ENCODE measurements at places on chromosomes 2 and 18. TPM values are rescaled to one million over a fixed set of nuclear protein-coding genes. Genes with fewer than 3 reads are reported as not detected.
A peak's percentile ranks its signal among the peaks of the same experiment; 100 is the strongest.

DNA sequence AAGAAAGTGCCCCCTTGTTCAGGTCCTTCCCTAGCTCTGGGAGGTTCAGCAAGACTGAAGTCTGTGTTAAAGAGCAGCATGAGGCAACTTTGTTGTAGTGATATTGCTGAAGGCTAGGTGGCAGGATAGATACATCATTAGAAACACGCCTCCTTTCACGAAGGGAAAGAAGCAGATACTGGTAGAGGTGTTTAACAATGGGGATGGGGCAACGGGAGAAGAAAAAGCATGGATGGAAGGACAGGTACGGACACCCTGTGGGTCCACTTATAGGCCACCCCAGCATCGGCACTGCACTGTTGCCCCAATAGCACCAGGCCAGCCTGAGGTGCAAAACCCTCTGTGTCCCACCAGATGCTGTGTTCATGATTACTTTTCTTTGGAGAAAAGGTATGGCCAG, 3.5 kb upstream of the IGFBP5 start:
- no peak for DNase-seq

DNA sequence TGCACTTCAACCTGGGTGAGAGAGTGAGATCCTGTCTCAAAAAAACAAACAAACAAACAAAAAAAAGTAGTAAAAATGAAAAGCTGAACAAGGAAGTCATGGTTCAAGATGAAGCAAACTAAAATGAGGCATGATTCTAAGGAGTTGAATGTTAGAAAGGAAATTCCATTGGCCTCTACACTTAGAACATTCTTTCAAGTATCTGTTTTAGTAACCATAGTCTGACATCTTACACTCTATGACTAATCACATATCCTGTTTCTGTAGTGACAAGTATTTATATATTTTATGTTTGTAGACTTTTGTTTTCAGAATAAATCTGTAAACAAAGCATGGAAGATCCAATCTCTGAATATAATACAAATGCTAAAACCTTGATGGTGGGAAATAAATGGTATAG, 164.1 kb downstream of the KIAA1328 start:
- no peak for DNase-seq

Gene SATB2
- total RNA-seq, result 8.2 TPM

DNA sequence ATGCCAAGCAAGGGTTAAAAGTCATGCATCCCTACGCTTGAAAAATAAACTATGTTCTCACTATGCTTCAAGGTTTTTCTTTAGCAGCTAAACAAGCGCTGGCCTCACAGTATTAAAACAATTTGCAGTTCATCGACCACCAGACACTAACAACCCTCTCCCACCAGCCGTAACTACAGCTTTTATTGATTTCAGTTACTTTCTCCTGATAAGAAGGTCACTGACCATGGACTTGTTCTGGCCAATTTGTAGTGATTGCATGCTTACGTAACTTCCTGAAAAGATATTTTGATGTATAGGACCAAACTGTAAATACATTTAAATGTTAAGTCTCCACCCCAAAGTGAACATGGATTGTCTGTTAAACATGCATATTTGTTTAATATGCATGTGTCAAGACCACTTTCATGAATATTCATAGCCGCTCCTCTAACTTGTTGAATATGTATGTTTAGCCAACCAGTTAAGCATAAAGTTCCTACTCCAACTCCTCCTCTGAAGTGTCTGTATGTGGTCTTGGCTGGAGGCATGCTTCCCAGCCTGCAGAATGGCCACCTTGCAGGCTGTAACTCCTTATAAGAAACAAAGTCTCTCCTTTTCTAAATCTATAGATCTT, 1.7 kb upstream of the THOC1 start:
- no peak for DNase-seq

Gene CCDC141
- total RNA-seq, result 3.9 TPM

DNA sequence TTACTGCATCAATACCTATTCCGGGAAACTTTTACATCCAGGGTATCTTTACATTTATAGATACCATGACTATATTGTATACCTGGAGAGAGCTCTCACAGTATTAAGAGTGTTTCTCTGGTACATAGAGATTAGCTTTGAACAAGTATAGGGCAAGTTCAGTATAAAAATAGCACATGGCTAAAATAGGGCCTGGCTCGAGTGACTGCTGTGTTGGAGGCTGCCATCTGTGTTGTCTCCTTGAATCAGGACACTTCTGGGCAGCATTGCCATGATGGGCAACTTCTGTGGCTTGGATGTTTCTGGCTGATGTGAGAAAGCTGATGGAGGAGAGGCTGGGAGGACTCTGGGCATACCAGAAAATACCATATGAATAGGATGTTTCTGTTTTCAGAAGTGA, 18.7 kb downstream of the ARHGAP28 start:
- DNase-seq, result no peak

- no peak for DNase-seq
Measured at GRCh38 chr2:223464071-223464470, 138.1 kb downstream of the SCG2 start.

GRCh38 chr2:236639461-236640235, 70.0 kb downstream of the ACKR3 start:
- DNase-seq, result no peak

DNA sequence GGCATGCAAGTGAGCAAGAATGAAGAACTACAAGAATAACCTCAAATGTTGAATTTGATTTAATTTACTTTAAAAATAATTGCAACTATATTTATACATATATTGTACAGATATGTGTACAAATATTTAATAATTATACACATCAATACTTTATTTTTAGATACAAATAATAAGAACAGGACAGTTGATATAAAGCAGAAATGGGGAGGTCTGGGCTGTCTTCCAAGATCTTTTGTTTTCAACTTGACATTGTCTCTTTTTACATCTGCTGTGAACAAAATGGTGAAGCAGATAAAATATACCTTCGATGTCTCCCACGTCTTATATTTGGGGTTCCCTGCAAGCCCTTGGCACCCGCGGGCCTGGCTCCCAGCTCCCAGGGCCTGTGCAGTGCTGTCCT, 231.3 kb upstream of the RBBP8 start:
- DNase-seq, result no peak

GRCh38 chr2:71756280-71756906, 303.0 kb downstream of the DYSF start:
- DNase-seq, result no peak

DNA sequence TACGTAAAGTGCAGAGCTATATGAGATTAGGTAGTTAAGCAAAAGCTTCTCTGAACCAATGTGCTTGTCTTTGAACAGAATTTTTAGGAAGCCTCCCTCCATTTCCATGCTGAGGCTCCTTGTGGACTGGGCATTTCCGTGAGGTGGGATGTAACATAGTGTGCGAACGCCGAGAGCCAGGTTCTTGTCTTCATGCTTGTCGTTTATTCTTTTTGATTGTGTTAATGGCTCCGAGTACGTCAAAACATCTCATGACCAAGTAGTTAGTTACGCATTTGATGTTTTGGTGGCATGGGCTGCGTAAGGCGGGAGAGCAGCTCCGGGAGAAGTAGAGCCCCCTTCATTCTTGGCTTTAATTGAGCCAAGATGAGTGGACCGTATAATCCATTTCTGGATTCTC, 32.9 kb downstream of the DGKD start:
- DNase-seq, result no peak

DNA sequence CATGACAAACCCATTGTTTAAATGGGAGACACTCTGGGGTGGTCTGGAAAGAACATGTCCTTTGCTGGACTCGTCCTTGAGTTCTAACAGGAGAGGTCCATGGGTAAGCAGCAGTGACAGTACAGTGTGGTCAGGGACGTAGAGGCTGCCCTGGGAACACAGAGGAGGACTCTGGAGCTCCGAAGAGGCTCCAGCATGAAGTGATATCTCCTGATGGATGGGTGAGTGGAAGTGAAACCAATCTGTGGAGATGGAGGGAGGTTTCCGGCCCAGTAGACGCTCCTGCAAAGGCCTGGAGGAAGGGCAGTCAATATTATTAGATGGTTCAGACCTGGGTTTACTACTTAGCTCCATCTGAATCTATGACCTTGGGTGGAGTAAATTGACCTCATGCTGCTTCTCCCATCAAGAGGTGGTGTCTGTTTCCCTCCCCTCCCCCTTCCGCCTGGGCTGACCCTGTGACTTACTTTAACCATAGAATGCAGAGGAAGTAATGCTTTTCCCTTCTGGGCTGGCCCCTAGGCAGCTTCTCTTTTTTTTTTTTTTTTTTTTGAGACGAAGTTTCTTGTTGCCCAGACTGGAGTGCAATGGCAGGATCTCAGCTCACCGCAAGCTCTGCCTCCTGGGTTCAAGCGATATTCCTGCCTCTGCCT, 2.3 kb upstream of the TFCP2L1 start:
- no peak for DNase-seq

- DNase-seq, result peak; percentile 56
Measured at GRCh38 chr18:77157312-77157711, 24.7 kb upstream of the MBP start.

Gene CHRNG
- total RNA-seq, result 0.06 TPM

- no peak for DNase-seq
Measured at GRCh38 chr18:40168026-40168425, 1787.0 kb upstream of the PIK3C3 start.

- DNase-seq, result no peak
Measured at GRCh38 chr2:66170744-66171330, 264.1 kb upstream of the MEIS1 start.

Gene UGT1A5
- total RNA-seq, result not detected

DNA sequence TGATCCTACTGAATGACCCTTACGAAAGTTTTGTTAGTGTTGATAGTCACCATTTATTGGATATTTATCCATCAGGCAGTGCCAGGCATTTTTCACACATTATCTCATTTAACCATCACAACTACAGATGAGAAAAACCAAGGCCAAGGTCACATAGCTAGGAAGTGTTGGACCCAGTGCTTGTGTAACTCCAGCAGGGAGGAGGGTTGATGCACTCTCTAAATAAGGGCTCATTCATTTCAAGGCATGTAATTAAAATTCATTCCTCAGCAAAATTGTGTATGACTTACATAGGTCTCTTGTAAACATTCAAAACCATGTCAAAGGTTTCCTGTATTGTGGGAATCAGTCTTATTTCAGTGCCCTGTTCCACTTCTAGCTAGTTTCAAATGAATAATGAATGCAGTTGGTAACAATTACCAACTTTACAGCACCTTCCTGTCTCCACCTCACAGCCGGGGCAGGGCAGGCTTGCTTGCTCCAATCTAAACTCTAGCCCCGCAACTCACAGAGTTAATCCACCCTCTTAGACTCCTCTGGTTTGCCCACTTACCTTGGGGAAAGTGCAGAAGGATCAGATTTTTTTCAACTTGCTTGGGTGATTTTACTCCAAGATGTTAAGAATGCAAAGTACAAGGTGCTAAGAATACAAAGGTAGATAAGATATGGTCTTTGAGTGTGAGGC, 5.8 kb upstream of the MAPRE3 start:
- no peak for DNase-seq

Gene CTAGE1
- not detected for total RNA-seq

- DNase-seq, result no peak
Measured at GRCh38 chr2:200220251-200220650, 86.2 kb upstream of the SPATS2L start.

DNA sequence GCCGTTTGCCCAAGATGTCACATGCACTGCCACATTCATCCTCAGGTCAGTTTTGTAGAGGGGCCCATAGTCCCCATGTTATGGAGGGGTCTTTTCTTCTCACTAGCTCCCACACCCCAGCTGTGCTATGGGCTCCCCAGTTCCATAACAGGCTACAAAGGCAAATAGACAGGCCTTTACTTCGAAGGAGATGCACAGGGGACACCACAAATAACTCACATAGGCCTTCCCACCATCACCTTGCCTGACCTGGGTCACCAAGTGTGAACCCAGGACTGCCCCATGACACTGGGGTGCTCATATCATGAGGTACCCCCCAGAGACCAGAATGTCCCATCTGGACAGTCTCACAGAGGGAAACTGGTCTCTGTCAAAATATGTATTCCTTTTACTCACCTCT, 15.0 kb upstream of the INO80C start:
- DNase-seq, result no peak

DNA sequence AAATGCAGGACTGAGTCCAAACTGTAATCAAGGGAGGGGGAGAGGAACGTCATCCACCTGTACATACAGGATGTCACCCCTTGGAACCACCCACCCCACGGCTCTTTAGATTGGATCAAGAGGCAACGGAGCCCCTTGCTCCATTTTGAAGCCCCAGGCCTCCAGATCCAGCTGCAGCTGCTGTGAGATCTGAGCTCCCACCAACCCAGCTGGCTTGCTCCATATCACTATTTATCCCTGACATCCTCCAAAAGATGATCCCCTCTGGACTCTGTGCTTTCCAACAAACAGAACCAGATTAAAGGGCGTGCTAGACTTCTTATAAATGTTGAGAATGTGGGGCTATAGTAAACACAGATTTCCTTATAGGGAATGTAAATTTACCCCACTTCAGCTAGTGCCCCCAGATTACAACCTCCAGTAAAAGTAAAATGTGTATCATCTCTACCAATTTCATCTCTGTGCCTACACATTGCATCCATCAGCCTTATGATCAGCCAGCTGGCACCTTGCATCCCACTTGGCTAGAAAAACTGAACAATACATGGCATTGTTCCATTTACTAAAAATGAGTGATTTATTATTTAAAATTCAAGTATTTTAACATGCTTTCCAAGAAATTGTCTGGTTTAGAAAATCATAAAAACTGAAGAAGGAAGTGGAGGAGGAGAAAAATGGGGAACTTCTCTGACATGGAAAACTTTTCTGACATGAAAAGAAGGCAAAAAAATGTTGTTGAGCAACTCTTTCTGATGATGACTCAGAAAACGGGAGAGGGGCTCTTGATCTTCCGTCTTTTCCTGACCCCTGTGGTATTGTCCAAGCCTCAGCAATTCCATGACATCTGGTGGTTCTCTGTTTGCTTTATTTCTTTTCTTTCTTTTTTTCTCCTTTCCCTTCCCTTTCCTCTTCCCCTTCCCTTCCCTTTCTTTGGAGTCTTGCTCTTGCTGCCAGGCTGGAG, 262.6 kb upstream of the THUMPD2 start:
- peak; percentile 32 for DNase-seq

GRCh38 chr2:141021109-141021508, 1109.7 kb downstream of the LRP1B start:
- DNase-seq, result no peak

- no peak for DNase-seq
Measured at GRCh38 chr2:201653221-201653620, 9.9 kb upstream of the TMEM237 start.

Gene RAMP1
- total RNA-seq, result 115 TPM

Gene GPR39
- 0.72 TPM for total RNA-seq

Gene HJURP
- total RNA-seq, result 8.3 TPM

DNA sequence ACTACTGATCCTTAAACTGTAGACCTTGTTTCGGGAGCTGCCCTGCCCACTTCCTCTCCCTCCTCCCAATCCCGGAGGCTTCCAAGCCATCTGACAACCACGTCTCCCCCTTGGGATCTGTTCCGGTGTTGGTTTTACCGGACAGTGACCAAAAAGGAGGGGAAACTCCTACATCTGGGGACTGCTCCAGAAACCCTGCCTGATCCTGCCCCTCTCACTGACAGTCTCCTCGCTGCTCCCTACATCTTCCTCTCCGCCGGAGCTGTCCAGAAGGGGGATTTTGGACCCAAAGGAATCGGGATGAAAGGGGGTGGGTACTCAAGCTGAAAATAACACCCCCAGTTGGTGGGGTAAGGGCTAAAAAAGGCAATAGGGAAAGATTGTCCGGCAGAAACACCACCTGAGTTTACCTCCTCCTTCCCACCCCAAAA, 1.5 kb downstream of the INO80D start:
- peak; percentile 80 for DNase-seq

Gene MARCHF7
- total RNA-seq, result 141 TPM

Measured in spinal cord (tissue), 10 donors.